Activated naive CD8-positive, alpha-beta T cell treated with anti-CD3 and anti-CD28 coated beads, Interleukin-2, amount 50 U/mL, for 24 hours (primary cell): ENCODE measurements at places on chromosomes 5 and 9.

GRCh38 chr5:160173-160510 is 31.2 kb upstream of the LRRC14B start:
- DNase-seq = no peak

DNA sequence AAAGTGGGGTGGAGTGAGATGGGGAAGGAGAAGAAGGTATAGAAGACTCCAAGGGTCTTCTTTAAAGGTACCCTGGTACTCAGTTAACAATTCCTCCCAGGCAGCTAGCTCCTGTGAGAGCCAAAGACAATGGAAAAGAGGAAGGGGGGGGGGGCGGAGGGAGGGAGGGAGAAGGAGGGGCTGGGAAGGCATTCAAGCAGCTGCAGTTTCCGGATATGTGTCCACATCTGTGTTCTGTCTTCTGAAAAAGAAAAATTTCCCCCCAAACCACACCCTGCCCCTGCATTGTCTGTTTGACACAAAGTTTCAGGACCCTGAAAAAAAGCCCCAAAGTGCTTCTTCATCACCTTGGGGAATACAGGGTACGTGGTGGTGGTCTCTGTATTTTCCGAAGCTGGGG is 11.1 kb downstream of the SPRY4 start:
- no peak for DNase-seq

- no peak for DNase-seq
Measured at GRCh38 chr5:50712479-50712878, 46.0 kb downstream of the PARP8 start.

- no peak for DNase-seq
Measured at GRCh38 chr5:1937590-1937989, 54.9 kb upstream of the IRX4 start.

DNA sequence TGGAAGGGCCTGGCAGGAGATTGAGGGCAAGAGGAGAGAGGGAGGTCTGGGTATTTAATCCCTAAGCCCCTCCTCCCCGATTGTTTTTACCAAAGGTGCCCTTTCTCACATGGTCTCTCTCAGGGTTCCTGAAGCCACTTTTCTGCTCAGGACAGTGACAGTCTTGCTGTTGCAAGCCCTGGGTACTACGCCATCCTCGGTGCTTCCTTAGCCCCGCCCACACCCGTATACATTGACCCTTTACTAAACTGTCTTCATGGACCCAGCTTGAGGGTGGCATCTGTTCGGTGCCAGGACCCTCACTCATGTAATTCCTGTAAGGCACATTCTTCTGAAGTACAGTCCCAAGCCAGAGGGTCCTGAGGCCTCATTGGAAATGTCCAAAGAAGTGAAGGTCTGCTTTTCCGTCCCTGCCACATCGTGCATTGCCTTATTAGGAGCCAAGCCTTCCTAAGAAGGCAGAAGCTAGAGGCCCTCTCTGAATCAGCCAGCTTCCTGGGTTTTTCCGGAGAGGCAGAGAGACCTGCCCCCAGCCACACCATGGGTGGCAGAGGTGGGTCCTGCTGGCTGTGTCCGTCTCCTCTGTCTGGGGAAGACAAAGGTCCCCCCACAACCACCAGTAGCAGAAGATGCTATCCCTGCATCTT is 1.9 kb upstream of the SH3PXD2B start:
- no peak for DNase-seq

GRCh38 chr5:137581776-137582175 is 82.7 kb upstream of the SPOCK1 start:
- no peak for DNase-seq

DNA sequence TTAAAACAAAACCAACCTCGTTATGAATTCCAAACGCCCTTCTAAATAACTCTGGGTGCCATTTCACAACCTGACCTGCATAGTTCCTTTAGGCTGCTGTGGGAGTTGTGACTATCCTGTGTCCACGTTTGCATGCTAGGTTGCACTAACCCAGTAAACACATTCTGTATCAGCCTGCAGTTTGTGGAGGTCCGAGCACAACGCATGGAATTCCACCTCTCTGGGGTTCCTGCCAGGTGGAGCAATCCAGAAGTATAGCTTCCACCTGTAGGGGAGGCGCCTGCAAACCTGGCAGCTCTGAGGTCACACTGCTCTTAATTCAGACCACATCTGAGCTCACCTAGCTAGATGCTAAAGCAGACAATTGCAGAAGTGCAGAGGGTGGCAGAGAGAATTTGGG is 57.2 kb downstream of the MARCHF3 start:
- no peak for DNase-seq

- no peak for DNase-seq
Measured at GRCh38 chr9:37348917-37349316, 73.6 kb upstream of the GRHPR start.

DNA sequence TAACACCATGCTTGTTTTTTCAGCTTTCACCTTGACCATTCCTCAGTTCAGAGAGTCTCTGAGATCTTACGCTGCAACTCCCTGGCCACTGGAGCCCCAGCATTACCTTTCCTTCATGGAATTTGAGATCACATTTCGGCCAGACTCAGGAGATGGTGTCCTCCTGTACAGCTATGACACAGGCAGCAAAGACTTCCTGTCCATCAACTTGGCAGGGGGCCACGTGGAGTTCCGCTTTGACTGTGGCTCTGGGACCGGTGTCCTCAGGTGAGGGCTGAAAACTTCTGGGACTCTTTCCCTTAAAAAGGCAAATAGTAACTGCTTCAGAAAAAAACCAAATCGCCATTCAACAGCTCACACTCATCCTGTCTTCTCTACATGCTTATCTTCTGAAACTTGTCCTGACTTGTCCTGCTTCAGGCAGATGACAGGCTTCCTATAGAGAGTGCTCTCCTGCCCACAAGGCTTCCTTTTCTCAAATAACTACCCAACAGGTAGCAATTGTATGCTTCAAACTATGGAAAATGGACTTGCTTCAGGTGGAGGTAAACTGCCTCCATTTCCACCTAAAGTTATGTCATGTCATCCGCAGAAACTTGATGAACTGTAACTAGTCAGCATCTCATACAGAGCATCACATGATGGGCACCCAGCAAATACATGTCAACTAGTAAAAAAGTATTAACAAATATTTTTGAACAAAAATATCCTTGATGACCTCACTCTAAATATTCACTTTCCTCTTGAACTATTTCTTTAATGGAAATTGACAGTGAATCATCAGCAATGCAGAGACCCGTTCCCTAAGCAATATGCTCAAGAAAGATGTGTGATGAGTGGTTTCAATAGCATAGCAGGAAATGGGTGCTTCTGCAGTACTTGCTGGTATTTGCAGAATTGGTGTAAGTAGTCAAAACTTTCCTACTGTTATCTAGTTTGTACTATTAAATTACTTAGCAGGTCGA is 129.2 kb downstream of the LIFR start:
- DNase-seq = no peak

- DNase-seq = no peak
Measured at GRCh38 chr9:97845763-97846162, 7.3 kb upstream of the FOXE1 start.

DNA sequence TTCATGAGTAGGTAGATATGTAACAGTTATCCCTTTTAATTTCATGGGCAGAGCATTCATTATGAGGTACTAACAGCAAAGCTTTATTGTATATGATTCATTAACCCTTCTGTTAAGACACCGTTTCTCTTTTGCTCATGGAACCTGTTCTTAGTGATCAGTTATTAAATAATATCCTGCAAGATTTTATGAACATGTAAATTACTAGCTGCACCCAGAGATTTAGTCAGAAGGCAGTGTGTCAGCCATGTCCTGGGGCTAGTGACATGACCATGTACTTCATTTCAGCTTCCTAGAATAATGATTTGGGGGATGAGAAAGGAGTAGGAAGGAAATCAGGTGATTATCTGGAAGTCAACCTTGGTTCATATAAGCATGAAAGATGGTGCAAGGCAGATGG is 7.0 kb downstream of the MAST4 start:
- no peak for DNase-seq

DNA sequence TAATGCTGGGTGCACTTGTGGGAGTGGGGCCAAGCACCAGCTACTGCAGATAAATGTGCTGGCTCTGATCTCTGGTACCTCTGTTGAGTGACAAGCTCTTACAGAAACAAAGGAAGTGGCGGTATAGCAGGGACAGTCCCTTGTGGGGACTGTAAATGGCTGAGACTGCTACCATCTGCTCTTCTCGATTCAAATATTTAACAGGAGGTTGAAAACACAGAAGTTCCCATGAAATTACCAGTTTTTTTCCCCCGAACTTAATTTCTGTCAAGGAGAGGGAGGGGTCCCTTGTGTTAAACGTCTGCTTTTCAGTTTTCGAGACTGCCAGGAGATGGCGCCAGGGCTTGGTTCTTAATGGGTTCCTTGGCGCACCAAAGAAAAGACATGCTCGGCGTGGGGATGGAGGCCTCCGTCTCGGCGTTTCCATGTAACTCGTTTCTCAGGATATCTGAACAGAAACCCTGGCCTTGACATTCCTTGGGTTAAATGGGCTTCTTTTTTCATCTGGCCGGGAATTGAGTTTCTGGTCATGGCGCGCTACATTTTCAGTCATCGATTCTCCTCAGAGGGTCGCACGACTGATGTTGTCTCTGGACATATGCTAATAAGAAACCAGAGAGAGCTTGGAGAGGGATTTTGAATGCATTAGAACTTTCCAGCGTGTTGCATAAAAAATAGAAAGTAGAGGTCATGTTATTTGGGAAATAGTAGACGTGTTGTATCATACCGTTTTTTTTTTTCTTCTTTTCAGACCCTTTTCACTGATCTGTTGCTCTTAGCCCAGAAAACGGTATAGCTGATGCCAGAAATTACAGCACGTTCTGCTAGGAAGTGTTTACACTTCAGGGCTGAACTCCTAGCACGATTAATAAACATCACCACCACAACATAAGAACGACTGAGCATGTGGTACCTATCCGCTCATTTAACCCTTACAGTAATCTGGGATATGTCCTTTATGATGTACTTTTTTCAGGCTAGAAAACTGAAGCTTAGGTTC is 64.0 kb downstream of the CARTPT start:
- peak; percentile 71 for DNase-seq

GRCh38 chr5:167509076-167509475 is 782.4 kb upstream of the WWC1 start:
- no peak for DNase-seq

GRCh38 chr9:120394058-120394669 is 185.8 kb downstream of the CDK5RAP2 start:
- peak; percentile 61 for DNase-seq

DNA sequence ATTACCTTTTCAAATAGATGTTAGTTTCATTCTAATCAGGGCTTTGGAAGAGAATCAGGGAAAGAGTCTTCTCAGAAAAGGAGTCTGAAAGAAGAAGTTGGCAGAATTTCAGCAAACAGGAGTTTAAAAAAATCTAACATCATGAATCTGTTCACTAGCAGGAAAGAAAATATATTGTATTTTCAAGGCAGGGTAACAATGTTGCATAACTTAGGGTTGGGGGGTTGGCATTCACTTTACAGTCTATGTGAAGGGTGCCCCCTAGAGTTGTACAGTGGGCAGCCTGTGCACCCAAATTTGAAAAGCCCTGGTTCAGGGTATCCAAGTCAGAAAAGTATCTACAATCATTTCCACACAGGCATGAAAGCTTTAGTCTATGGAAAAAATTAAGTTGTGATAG is 348.4 kb upstream of the SLC30A5 start:
- DNase-seq = no peak

DNA sequence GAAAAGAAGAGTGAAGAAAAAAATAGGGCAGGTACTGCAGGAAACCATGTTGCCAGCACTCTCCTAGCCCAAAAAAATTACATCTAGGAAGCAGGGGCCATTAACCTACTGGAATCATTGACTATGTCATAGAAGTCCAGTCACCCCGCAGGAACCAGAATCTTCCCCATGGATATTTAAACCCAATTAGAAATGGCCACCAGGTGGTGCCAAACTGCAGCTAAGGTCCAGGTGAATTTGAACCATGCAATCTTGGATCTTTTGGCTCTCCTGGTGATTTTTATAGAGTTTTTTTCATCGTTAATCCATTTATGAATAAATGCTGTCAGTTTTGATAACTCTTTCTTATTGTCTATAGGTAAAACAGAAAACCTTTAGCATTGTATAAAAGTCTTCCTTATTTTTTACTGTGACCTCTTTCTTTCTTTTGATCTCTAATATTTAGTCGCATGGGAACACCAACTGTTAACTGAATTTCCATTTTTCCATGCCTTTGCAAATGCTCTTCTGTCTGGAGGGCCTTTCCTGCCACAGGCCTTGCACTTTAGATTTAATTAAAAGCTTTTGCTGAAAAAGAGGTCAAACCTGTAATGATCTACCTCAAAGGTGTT is 147.5 kb upstream of the FGF10 start:
- peak; percentile 3 for DNase-seq

DNA sequence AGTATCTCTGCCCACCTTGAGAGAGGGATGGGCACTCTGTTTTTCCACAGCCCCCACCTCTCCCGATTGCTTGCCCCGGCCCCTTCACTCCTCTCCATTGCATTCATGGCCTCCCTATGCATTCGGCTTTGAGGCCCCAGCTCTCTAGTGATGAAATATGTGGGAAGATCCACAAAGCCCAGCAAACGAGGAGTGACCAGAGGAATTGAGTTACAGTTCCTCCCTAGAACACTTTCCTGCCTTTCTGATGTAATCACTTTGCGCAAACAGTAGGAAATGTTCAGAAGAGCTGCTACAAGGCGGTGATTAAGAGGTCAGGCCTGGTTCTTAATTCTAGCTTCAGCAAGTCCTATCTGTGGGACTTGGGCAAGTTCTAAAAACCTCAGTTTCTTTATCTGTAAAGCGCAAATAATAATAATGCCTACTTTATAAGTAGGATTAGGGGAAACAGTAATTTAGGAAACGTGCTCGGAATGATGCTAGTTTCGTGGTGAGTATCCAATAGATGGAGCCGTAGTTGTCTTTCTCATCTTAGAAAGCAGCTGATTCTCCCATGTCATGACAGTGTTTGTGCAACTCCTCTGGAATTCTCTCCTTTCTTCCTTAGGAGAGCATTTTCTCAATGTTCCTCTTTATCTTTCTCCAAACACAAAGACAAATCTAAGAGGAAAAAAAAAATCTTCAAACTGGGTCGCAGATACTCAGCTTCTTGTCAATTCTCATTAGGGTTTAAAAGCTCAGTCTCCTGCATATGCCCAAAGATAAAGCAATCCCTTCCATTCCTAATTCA is 99.5 kb upstream of the MSX2 start:
- DNase-seq = no peak

DNA sequence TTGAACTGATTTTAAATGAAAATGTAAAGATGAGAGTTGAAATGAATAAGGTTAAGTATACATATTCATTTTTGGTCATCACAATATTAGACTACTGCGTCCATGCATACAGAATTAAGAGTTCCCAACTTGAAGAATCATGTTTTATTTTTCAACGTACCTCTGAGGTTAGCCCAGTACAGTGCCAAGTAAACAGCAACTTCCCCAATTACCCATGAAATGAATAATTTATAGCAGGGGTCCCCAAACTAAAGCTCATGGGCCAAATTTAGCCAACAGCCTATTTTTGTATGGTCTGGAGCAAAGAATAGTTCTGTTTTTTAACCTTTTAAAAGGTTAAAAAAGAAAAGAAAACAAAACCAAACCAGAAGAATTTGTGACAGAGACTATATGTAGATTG is 167.9 kb downstream of the CDC42SE2 start:
- no peak for DNase-seq

DNA sequence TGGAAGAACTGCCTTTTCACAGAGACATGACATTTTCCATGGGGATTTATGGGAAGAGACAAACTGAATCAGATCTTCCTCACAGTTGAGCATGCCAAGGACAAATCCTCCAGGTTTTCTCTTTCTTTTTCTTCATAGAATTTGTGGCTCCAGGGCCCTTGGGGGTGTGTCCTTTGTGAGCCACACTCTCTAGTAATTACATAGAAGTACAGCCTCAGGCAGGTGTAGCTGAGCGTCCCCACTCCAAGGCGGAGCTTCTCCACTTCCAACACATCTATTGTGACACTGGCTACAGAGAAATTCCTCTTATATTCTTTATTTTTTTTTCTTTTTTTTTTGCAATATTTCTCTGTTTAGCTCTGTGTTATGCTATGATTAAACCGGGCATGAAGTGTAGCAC is 420.5 kb upstream of the CD180 start:
- DNase-seq = no peak
